ENCODE measurements at places on chromosomes 4 and X. TPM values are rescaled to one million over a fixed set of nuclear protein-coding genes. Genes with fewer than 3 reads are reported as not detected.

GRCh38 chrX:83305381-83305780, 202.7 kb upstream of the POU3F4 start:
- DNase-seq = no peak
- H3K27ac ChIP-seq = no peak overlapping the region
- no peaks in the 10 kb centered on the region for H3K27me3 ChIP-seq
- no peaks in the 10 kb centered on the region for H3K4me1 ChIP-seq
- no peaks in the 10 kb centered on the region for H3K36me3 ChIP-seq

SRPK3 gene
- 0.25 TPM for total RNA-seq

FAT1 gene
- 47.1 TPM for total RNA-seq

DNA sequence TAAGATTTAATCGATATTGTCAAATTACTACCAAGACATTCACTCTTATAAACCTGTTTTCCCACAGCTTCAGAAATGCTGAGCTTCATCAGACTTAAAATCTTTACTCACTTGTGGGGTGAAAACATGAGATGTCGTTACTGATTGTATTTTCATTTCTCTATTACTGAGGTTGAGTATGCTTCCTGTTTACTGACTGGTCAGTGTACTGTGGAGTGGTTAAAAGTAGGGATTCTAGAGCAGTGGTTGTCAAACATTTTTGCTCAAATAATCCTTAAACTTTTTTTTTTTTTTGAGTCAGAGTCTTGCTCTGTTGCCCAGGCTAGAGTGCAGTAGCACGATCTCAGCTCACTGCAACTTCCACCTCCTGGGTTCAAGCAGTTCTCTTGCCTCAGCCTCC, 50.3 kb downstream of the NSUN7 start:
- no peak overlapping the region for H3K4me3 ChIP-seq
- no peaks in the 10 kb centered on the region for H3K36me3 ChIP-seq
- H3K27me3 ChIP-seq = no peaks in the 10 kb centered on the region
- H3K4me1 ChIP-seq = no peaks in the 10 kb centered on the region
- no peak for DNase-seq

CCDC149 gene
- 16.7 TPM for total RNA-seq

DNA sequence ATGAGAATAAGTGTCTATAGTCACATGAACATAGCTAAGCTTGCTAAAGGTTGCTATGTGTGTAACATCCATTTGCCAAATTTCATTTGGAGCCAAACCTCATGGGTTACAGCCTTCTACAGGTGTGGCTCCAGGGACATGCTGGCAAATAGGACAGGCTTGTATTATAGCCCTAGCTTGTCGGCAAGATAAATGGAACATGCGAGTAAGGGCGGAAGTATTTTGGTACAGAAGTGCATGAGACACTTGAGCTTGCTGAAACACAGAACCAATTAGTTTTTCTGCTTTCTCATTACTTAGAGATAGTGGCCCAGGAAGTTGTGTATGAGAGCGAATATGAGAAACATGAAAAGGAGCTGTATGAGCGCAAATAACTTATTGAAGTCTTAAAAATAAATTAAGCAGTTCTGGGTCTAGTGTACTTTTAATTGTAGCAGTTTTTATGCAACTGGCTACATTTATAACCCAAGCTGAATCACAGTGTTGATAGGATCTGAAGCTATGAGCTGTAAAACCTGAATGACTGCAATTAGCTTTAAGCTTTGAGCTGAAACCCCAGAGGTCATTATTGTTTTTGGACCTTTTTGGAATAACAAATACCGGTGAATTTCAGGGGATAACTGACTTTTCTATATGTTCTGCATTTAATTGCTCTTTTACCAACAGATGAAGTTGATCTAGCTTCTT, 64.6 kb downstream of the KDM5C start:
- no peaks in the 10 kb centered on the region for H3K36me3 ChIP-seq
- DNase-seq = no peak
- no peaks in the 10 kb centered on the region for H3K27me3 ChIP-seq
- H3K4me3 ChIP-seq = no peak overlapping the region
- H3K27ac ChIP-seq = no peak overlapping the region

GRCh38 chr4:121728798-121729226, 32.0 kb upstream of the ANXA5 start:
- no peaks in the 10 kb centered on the region for H3K4me1 ChIP-seq
- no peaks in the 10 kb centered on the region for H3K27me3 ChIP-seq

- no peaks in the 10 kb centered on the region for H3K27me3 ChIP-seq
- no peak for DNase-seq
- H3K27ac ChIP-seq = no peak overlapping the region
- no peaks in the 10 kb centered on the region for H3K4me1 ChIP-seq
- H3K4me3 ChIP-seq = no peak overlapping the region
These were observed 409.2 kb upstream of the FGF13 start for GRCh38 chrX:139120760-139121159.

CFAP299 gene
- total RNA-seq = not detected

- H3K36me3 ChIP-seq = no peaks in the 10 kb centered on the region
- no peak for DNase-seq
- H3K4me1 ChIP-seq = no peaks in the 10 kb centered on the region
- H3K27me3 ChIP-seq = no peaks in the 10 kb centered on the region
- no peak overlapping the region for H3K4me3 ChIP-seq
- no peak overlapping the region for H3K27ac ChIP-seq
These were observed 7.6 kb upstream of the SYTL5 start for GRCh38 chrX:37998586-37999262.

DNA sequence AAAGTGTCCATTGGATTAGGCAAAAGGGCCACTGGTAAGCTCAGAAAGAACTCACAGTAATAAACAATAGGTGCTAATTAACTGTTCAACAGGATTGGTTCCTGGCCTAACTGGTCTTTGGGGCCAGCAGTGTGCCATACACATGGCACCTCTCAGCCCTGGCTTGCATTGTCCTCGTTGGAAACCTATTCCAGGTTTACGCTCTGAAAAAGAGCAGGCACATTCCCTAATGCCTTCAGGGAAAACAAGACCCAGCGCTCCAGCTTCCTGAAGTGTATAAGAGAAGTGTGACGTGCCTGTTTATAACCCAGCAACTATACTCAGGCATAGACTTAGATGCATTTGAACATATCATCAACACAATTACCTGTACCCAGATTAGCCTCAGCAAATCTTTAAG, 51.9 kb upstream of the RBM47 start:
- no peak for DNase-seq
- H3K4me1 ChIP-seq = no peaks in the 10 kb centered on the region
- H3K4me3 ChIP-seq = no peak overlapping the region

GRCh38 chr4:252065-252601, 53.1 kb downstream of the ZNF732 start:
- no peak overlapping the region for H3K4me3 ChIP-seq
- H3K27ac ChIP-seq = no peak overlapping the region
- H3K27me3 ChIP-seq = no peaks in the 10 kb centered on the region
- H3K36me3 ChIP-seq = peaks cover 14% of the 10 kb centered on the region
- DNase-seq = no peak

GYG2 gene
- total RNA-seq = 15.7 TPM

FGF2 gene
- total RNA-seq = 12.0 TPM

DNA sequence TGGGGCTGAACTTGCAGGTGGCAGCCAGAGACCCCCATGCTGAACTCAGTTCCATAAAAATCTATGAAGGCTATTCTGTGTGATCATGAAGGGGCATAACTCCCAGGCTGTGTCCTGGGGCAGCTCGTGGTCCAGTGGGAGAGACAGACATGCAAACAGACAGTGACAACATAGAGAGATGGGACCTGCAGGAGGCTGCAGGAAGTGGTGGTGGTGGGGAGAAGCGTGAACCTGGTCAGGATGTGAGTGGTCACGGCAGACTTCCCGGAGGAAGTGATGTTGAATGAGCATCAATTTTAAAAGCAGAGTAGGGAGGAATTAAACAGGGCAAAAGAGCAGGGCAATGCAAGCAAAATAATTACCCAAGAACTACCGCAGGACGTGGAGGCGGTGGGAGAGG, 23.2 kb upstream of the SORCS2 start:
- H3K36me3 ChIP-seq = no peaks in the 10 kb centered on the region
- no peak overlapping the region for H3K4me3 ChIP-seq
- no peaks in the 10 kb centered on the region for H3K27me3 ChIP-seq
- no peak for DNase-seq

GRCh38 chr4:821631-822030, 4.3 kb downstream of the CPLX1 start:
- peaks cover 18% of the 10 kb centered on the region for H3K27me3 ChIP-seq
- peaks cover 9% of the 10 kb centered on the region for H3K4me1 ChIP-seq
- DNase-seq = no peak
- H3K4me3 ChIP-seq = no peak overlapping the region
- H3K36me3 ChIP-seq = no peaks in the 10 kb centered on the region

EREG gene
- 1.2 TPM for total RNA-seq

GRCh38 chr4:186725469-186726425, 2.1 kb upstream of the FAT1 start:
- H3K27ac ChIP-seq = peak overlapping the region; percentile 86
- peak overlapping the region; percentile 74 for H3K4me3 ChIP-seq
- H3K27me3 ChIP-seq = no peaks in the 10 kb centered on the region
- no peak for DNase-seq

SGCB gene
- 26.5 TPM for total RNA-seq

All from vagina (tissue), 2 donors.